ENCODE measurements at places on chromosomes 12 and 14. TPM values are rescaled to one million over a fixed set of nuclear protein-coding genes. Genes with fewer than 3 reads are reported as not detected.

The HOXC13 gene
- 5.8 TPM for total RNA-seq

- peak; percentile 78 for DNase-seq
Measured at GRCh38 chr12:131002216-131002631, 48.5 kb downstream of the ADGRD1 start.

DNA sequence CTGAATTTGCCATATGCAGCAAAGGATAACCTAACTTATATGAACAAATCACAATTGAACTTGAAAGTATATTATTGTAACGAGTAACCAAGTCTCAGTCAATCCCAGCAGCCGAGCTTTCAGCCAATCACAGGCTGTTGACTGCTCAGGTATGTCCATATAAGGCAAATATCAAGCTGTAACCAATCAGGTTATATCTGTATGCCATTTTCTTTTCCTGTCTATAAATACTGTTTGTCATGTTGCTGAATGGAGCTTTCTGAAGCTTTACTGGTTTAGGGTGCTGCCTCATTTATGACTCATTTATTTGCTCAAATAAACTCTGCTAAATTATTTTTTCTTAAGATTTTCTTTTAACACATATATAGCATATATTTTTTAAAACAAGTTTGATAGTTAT is 1059.5 kb downstream of the GALC start:
- no peak for DNase-seq

DNA sequence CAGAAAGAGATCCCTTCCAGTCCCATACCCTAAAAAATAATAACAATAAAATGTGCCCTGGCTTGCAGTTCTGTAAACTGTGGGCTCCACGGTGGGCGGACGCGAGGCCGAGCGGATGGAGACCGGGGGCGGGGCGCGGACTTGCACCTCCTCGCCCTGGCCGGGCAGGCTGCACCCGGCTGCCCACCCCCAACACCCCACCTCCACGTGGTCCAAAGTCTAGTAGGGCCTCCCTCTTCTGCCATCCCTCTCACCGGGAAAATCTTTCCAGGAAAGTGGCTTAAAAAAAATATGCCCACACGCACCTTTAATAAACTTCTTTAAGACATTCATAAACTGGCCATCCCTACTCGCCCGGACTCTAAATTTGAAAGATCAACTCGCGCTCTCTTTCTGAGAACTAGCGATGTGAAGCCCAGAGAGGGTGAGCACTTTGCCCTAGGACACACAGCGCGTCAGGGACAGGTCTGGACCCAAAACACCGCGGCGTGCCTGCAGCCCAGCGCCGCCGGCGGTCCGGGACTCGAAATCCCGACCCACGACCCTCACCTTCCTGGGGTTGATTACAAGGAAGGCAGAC is 1.9 kb upstream of the BCL11B start:
- DNase-seq, result no peak

DNA sequence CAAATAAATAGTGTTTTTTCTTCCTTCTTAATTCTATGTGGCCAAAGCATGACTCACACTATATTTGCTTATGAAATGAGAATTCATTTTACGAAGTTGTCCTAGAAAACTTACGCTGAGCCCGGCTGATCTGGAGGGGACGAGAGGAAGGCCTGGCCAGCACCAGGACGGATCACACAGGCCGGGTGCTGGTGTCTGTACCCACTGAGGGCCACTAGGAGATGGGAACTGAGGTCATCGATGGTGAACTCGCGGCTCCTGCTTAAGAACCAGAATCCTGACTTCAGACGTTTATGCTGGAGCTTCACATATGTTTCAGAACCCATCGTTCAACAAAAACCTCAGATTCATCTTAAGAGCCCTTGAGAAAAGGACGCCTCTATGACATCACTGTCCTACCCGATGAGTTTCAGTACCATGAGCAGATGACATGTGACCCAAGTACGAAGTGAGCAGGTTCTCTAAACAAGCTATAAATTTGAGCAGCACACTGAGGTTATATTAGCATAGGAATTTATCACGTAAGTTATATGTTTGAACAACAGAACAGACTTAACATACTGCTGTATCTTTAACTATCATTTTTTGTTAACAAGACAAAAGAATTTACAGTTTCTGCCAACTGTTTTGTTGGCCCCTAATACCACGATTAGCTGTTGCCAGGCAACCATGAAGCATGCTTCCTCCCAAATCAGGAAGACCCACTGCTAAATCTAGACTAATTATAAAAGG is 111.9 kb downstream of the FOXN3 start:
- peak; percentile 86 for DNase-seq

DNA sequence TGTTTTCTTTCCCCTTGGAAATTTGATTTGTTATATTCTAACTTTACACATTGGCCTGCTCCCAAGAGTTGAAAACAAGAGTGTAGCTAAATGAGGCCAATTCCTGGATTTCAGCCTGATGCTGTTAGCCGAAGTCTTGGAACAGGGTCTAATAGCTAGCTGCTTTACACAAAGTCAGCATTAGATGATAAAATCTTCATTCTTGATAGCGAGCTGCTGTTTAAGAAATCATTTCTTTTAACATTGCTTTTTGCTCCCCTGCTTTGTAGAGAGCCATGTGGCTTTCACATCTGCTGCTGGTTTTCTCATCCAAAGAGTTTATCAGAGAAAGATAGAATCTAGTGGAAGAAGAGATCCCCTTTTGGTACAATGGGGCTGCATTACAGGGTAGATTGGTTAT is 22.3 kb downstream of the FBXW8 start:
- DNase-seq, result peak; percentile 67

Measured in skin of body (tissue), 3 donors.